ENCODE measurements at places on chromosomes 7 and 10.
A peak's percentile ranks its signal among the peaks of the same experiment; 100 is the strongest.

GRCh38 chr7:37476881-37477450 lies 28.3 kb upstream of the ELMO1 start:
- DNase-seq: no peak

DNA sequence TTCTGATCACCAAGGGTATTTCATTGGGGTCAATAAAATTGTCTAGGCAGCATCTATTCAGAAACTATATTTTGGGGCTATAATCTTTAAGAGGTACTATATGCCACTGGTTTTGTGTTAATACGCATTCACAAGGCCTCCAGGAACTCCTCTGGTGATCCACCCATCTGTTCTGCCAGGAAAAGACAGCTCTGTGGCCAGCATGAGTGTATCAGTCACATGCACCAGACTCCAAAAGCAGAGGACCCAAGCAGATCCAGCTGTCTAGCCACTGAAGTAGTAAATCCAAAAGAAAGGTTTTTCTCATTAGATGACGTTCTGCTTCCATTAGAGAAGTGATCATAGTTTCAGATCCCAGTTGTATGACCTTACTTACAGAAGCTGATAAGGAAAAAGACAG lies 199.6 kb upstream of the CELF2 start:
- DNase-seq: no peak

DNA sequence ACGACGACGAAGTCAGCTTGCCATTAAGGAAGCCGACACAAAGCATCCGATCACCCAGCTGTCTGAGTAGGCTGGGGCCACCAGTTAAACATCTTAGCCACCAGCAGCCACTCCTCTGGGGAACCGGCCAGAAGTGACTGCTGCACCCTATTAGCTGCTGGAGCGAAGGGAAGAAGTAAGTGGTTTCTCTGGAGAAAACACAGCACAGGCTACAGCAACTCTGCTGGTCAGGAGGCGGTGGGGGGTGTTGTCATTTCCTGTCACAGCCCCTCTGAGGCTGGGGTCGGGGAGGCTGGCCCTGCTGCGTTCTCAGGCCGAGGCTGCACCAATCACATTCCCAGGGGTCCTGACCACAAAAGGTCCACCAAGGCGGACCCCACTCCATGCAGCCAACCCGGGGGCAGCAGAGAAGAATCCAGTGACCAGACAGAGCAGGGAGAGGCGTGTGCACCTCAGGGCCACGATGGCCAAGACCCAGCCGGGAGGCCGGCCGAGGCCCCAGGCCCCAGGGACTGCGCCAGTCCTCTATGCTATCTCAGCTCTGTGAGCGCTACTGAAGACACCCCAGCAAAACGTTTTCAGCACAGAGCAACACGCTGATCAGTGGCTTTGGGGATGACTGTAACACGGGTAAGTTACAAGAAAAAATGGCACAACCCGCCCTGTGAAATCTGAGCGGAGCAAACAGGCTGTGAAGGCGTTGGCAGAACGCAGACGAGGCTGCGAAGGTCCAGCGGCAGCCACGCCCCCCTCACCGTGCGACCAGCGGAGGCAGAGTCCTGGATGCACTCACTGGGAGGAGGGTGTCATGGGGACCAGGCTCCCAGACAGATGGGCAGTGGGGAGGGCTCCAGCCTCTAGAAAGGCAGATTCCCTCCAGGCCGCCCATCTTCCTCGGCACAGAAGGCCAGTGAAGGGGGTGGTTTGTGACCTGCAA lies 24.8 kb downstream of the STK32C start:
- DNase-seq: no peak

GRCh38 chr10:99593312-99593711 lies 26.9 kb downstream of the SLC25A28 start:
- DNase-seq: no peak

- no peak for DNase-seq
These were observed 33.9 kb upstream of the XPNPEP1 start for GRCh38 chr10:109957092-109957797.

- no peak for DNase-seq
These were observed 124.4 kb downstream of the PON1 start for GRCh38 chr7:95199779-95200558.

GRCh38 chr10:28681291-28681763 lies 4.0 kb downstream of the BAMBI start:
- DNase-seq: no peak

GRCh38 chr7:64666663-64667050 lies 724 bp downstream of the ZNF107 start:
- no peak for DNase-seq

GRCh38 chr7:106369352-106369751 lies 84.6 kb upstream of the NAMPT start:
- DNase-seq: no peak

GRCh38 chr7:69108097-69108496 lies 490.2 kb upstream of the AUTS2 start:
- no peak for DNase-seq

- DNase-seq: peak; percentile 31
These were observed 7.3 kb downstream of the DPYSL4 start for GRCh38 chr10:132193907-132194552.

- no peak for DNase-seq
These were observed 83.7 kb upstream of the PDGFA start for GRCh38 chr7:603152-603951.

GRCh38 chr7:71665716-71666115 lies 533.8 kb downstream of the GALNT17 start:
- DNase-seq: no peak

DNA sequence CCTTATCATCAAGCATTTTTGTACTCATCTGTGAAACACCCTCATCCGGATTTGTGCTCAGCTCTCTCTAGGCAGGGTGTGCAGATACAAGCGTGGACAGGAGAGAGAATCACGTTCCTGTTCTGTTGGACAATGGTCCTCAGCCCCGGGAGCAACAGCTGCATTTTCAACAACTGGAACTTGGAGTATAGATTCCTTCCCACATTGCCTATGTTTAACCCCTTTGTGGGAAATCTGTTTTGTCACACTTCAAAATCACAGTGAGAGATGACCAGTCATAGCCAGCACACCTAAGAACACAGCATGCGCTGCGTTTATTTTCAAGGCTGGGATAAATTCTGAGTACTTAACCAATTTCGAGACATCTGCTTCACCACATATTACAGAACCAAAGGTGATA lies 32.5 kb downstream of the MAP3K8 start:
- no peak for DNase-seq

DNA sequence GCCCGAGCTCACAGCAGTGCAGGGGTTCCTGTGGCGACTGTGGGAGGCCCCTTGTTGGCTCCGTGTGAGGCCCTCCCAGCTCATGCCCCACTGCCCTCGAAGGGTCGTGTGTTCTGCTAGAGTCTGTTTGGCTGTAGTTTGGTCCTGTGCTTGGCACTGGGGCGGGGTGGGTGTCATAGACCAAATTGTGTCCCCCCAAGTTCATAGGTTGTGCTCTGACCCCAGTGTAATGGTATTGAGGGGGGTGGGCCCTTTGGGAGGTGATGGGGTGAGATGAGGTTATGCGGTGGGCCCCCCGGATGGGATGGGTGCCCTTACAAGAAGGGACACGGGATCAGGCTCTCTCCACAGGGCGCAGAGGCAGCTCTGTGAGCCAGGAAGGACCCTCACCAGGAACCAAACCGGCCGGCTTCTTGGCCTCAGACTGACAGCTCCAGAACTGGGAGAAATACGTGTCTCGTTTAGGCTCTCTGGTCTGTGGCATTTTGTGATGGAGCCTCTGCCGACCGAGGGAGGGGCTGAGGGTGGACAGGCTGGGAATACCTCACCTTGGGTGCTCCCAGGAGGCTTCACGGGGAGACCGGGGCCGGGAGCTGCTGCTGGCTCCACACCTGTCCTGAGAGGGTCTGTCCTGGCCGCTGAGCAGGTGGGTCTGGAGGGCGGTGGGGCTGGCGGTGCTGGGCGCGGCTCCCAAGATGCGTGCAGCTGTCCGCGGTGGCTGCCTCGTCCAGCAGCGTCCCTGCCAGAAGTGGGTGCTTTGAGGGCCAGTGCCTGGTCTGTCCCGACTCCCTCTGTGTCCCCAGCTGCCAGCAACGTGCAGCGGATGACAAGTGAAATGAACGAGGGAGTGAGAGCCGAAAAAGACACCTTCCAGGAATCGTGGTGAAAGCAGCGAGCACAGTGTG lies 89.4 kb downstream of the INPP5A start:
- no peak for DNase-seq

DNA sequence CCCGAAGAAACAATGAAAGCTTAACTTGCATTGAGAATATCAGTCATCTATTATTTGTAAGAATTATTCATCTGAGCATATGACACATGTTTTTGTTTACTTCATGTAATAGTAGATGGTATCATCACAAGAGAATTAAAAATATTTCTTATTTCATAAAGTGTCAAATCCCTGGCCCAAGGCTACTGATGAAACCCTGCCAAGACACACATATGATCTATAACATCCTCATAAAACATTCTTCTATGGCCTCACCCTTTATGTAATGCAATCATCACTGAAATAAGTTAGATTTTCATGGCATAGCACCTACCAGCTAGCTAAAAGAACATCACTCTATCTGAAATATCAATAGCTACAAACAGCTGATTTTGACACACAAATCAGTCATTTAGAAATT lies 385.6 kb upstream of the PHF14 start:
- no peak for DNase-seq

DNA sequence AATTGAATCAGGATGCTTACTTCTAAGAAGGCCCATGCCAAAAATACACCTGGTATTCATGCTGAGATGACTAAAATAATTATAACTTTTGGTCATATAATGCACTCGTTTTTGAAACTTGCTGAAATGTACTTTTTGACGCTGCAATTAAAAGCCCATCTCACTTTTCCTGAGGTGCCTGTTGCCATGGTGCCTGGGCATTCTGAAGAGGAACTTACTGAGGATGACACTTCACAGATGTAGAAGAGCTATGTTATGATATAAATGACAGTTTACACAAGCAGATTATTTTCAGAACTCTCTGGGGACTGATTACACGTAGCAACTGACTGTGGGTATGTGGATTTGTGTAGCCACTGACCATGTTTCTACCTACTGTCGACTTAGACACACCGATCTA lies 182.4 kb downstream of the TPK1 start:
- DNase-seq: no peak

- DNase-seq: no peak
These were observed 283.7 kb downstream of the ZEB1 start for GRCh38 chr10:31602541-31603234.

DNA sequence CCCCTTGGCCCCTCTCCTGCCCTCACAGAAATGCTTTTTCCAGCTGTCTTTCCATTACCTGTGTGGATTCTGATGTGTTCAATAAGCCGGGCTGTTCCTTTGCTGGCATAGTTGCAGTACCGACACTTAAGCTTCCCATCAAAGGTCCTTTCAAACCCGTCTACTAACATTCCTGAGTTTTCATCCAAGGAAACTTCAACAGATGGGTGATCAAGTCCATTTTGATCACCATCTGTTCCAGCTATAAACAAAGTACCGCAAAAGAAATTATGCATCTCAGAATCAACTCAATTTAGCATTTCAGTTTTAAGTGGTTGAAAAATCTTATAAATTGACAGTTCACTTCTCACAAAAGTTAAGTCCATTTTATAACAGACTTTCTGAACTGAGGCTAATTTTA lies 12.7 kb downstream of the IKZF5 start:
- no peak for DNase-seq

GRCh38 chr10:605632-606325 lies 83.7 kb downstream of the DIP2C start:
- no peak for DNase-seq

GRCh38 chr7:114703677-114704076 lies 218.2 kb upstream of the MDFIC start:
- DNase-seq: no peak

- DNase-seq: no peak
These were observed 47.2 kb downstream of the MYL10 start for GRCh38 chr7:101581891-101582290.

DNA sequence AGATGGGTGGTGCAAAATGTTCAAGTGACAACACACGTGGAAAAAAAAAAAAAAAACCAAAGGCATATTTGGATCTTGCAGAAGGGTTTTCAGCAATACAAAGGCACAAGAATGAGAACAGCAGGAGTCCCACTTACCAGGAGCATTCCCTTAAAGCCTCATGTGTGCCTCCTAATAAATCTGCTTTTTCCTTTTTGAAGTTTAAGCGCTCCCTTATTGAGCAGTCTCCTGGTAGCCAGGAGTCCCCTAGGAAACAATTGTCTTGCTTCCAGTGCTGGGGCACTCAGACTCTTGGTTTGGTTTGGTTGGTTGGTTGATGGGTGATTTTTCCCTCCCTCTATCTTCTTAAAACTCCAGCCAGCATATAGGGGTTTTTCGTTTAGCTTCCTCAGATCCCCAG lies 321.8 kb upstream of the NFE2L3 start:
- DNase-seq: no peak

GRCh38 chr7:1666823-1667565 lies 3.1 kb upstream of the ELFN1 start:
- DNase-seq: no peak

GRCh38 chr7:30474893-30475292 lies 3.7 kb downstream of the NOD1 start:
- no peak for DNase-seq

DNA sequence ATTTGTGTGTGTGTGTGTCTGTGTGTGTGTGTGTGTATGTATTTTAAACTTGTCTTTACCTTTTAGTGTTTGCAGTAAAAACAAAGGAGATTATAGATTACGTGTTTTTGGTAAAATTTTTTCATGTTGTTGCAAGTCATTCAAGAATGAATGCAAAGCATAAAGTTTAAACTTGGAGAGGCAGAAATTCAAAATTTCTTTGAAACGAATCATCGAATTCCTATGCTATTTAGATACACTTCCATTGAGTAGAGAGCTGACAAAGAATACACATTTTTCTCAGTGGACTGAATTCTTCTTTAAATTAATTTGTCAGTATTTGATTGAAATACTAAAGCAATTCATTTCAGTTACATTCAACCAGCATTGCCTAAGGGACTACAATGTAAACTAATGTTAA lies 66.0 kb upstream of the HDAC9 start:
- no peak for DNase-seq

DNA sequence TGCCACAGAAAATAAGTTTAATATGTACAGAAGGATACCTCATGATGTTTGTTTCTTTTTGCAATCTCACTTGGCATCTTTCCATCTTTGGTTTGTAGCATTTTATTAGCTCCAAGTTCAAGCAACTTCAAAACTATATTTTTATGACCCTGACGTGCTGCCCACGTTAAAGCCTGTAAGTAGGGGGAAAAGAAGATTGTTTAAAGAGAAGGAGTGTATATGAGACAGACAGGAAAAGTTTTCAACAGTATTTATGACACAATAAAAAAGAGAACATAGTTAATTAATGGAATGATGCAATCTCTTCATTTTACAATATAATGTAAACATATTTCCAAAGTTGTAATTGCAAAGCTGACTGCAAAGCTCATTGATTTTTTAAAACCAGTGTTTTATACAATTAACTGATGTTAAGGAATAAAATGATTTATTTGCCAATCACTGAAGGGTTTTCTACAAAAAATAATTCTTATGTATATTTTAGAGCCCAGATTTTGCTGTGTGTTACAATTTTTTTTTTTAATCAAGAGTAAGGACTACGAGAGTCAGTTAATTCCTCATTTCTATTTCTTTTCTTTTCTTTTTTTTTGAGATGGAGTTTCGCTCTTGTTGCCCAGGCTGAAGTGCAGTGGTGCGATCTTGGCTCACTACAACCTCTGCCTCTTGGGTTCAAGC lies 42.5 kb downstream of the ASZ1 start:
- no peak for DNase-seq

- no peak for DNase-seq
These were observed 244.3 kb downstream of the PHF14 start for GRCh38 chr7:11217848-11218565.

- no peak for DNase-seq
These were observed 81.8 kb downstream of the NT5C2 start for GRCh38 chr10:103111031-103111917.

Data from naive thymus-derived CD8-positive, alpha-beta T cell (primary cell).